D721Med (cell line): ENCODE measurements at places on chromosomes 4 and X.

DNA sequence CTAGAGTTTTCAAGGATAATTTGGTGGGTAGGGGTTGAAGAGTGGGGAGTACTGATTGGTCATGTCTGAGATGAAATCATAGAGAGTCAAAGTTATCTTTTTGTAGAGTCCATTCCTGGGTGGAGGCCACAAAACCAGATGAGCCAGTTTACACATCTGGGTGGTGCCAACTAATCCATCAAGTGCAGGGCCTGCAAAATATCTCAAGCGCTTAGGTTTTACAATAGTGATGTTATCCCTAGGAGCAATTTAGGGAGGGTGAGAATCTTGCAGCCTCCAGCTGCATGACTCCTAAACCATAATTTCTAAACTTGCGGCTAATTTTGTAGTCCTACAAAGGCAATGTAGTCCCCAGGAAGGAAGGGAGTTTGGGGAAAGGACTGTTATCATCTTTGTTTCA lies 988.3 kb upstream of the LCORL start:
- no peak for DNase-seq

DNA sequence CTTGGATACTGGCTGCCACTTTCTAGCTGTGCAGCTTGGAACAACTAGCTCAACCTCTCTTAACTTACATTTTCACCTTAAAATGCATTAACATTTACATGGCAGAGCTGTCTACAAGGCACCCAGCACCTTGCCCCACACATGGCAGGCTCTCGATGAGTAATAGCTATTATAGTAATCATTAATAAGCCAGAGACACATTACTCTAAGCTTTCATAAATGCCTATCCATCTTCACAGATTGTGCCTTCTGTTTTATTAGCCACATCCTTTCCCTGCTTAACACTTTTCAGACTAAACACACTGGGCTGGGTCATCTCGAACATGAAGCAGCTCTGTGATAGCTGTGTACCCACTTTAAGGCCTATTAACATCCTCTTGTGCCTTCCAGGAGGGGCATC lies 83.8 kb upstream of the UCP1 start:
- no peak for DNase-seq

- no peak for DNase-seq
Measured at GRCh38 chr4:122450847-122451246, 5.7 kb downstream of the IL2 start.

DNA sequence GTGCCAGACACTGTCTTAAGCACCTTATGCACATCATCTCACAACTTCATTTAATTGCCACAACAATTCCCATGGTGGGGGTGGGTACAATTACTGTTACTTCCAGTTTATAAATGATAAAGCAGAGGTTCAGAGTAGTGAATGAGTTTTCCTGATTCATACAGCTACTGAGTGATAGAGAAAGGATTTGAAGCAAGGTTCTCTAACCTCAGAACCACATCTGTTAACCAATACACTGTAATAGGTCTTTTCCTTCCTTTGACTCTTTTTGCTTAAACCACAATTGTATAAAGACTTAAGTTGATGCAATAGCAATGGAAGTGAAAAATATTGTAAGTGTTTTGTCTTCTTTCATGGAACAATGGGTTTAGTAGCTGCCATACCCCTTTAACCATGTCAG lies 43.5 kb upstream of the PAK3 start:
- no peak for DNase-seq

DNA sequence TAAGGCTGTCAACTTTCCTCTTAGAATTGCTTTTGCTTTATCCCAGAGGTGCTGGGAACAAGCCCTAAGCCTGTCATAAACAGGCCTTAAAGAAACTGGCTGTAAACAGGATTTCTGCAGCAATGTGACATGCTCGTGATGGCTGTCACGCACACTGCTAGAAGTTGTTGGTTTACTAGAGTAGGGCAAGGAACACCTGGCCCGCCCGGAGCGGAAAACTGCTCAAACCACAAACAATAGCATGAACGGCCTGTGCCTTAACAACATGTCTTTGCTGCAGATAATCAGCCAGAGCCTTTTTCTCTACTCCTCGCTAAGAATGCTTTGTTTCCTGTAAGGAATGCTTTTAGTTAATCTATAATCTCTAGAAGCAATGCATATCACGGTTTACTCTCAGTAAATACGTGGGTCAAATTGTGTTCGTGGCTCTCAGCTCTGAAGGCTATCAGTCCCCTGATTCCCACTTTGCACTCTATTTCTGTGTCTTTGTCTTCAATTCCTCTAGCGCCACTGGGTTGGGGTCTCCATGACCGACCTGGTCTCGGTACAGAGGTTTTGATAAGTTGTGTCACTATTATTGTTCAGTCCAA lies 318.3 kb downstream of the GLUD2 start:
- no peak for DNase-seq

DNA sequence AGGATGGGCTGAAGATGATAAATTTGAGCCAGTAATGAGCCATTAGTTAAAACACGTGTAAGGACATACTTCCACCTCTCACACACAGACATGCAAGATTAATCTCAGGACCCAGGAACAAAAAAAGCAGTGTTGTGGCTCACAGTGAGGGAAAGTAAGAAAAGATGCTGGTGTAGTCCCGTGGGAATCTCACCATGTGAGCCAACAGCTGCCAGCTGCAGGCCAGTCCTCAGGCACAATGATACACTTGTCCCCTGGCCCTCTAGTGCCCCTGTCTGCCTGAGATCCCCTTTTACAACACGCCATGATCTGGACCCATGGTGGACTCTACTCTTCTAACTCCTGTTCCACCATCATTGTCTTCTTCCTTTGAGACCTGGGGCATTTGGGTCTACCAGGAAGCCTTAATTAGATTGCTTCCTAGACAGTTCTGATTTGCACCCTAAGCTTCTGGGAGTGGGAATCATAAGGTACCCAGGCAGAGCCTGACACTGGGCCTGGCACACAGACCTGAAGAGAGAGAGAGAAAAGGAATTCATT lies 194.7 kb downstream of the STIM2 start:
- DNase-seq: no peak

- DNase-seq: no peak
Measured at GRCh38 chr4:160265014-160265413, 1162.1 kb downstream of the RAPGEF2 start.

DNA sequence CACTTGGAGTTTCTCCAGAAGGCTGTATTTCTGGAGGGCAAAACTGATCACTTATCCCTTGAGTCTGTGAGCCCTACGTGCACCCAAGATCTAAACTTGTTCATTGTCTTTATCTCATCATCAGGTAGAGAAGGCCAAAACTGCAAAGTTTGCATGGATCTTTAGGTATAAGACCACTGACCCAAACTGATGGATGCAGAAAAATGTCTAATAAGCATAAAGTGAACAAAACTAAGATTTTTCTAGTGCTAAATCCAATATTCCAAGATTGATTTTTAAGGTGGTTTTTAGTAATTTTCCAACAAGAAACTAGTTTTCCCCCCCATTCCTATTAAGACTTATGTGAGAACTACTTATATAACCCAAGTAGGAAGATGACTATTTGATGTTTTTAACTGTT lies 2.0 kb downstream of the TMSB15A start:
- DNase-seq: no peak

DNA sequence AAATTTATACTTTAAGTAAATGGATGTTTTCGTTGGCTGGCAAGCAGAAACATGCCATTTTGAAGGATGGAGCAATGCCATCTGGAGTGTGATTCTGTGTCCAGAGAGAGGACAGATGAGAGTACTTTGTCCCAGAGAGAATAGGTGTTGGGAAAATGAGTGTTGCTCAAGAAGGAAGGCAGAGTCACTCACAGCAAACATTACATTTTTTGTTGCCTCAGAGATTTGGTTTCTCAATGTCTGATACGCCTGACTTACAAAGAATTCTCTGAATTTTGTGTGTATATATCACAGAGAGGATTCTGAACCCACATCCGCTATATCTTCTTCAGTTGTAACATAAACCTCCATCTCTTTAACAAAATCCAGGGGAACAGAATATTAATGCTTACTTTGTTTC lies 102.8 kb upstream of the PCDH18 start:
- DNase-seq: no peak

DNA sequence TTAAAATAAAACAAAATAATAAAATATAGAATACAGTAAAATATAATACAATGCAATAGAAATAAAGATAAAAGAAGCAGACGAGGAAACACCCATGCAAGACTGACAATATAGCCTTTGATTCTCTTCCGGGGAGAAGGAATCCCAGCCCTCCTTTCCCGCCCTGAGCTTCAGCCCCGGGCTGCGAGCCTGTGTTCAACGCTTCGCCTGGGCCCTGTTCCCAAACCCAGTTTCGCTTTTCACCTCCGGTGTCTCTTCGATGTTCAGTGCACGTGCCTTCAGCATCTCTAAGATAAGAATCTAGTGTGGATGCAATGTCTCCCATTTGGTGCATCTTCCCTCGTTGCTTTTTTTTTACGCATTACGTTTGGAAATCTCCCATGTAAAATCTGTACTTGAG lies 38.4 kb upstream of the ARSD start:
- DNase-seq: no peak

- no peak for DNase-seq
Measured at GRCh38 chr4:53598483-53598882, 7.2 kb upstream of the LNX1 start.

DNA sequence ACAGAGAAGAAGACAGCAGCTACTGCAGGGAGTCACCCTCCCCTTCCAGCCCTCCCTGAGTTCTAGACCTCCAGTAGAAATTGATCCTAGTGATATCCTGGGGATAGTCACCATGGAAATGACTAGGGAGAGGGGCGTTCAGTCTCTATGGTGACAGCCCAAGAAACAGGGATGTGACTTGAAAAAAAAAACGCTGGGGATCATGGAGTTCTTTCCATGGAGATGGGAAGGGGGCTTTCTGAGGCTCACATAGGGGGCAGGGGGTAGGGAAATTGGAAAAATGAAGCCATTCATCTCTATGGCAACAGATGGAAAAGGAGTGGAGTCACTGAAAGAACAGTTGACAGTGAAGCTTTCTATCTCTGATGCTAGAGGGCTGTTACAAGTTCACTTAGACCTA lies 28.0 kb upstream of the IGBP1 start:
- no peak for DNase-seq

DNA sequence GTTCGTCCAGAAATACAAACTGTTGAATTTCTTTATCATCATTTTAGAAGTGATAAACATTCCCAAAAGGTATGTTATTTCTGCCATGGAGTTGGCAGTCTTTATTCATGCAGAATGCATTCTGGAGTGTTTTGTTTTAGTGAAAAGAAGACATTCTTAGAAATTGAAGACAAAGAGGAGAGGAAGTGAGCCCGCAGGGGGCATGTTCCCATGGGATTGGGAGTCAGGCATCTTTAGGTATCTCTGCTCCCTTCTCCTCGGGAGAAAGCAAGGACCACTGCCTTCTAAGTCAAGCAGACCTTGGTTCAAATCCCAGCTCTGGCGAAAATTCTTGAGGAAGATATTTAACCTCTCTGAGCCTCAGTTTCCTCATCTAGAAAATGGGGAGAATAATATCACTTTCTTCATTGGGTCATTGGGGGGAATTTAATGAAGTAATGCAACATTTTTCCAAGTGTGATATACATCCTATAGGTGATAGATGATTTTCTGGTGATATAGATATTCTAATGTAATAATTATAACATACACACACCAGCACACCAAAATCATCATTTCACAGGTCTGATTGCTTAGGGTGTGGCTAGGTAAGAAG lies 26.5 kb upstream of the CHRNA9 start:
- no peak for DNase-seq

- DNase-seq: no peak
Measured at GRCh38 chr4:83238393-83239248, 46.0 kb downstream of the COQ2 start.

DNA sequence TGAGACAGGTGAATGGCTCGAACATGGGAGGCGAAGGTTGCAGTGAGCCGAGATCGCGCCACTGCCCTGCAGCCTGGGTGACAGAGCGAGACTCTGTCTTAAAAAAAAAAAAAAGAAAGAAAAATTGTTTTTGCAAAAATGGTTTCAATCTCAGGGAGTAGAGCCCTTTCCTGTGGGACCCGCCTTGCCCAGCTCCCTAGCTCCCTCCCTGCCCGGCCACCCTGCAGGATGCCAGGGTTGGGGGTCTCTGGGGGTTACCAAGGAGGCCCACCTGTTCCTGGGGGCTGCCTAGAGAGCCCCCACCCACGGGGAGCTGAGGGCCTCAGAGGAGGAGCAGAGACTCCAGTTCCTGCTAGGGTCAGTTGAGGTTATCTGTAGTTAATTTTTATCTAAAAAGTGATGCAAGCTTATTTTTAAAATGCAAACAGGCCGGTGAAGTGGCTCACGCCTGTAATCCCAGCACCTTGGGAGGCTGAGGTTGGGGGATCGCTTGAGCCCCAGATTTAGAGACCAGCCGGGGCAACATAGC lies 18.7 kb upstream of the PLCXD1 start:
- no peak for DNase-seq

DNA sequence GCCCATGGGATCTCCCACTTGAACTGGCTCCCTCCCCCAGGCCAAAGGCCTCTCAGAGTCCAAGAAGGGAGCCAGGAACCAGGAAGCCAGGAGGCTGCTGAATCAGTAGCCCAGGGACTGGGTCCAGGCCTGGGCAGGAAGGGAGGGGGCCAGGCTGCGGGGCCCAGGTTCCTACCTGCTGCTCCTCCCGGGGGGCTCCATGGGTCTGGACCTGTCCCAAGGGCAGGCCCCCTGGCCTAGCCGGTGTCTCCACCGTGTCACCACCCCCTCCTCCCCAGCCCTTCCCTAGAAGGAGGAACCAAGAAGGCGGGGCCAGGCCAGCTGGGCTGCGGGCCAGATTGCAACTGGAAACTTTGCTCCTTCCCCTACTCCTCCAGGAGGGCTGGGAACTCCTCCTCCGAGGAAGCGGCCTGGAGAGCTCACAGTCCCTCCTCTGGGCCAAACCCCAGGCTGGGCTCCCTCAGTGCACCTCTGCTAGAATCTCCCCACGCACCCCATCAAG lies at the start of gene IQSEC2:
Gene IQSEC2, minus strand, starts transcription at position 264 of the 502 bp plus-strand sequence.
- no peak for DNase-seq

GRCh38 chr4:80918004-80918403 lies 112.5 kb upstream of the BMP3 start:
- DNase-seq: no peak

DNA sequence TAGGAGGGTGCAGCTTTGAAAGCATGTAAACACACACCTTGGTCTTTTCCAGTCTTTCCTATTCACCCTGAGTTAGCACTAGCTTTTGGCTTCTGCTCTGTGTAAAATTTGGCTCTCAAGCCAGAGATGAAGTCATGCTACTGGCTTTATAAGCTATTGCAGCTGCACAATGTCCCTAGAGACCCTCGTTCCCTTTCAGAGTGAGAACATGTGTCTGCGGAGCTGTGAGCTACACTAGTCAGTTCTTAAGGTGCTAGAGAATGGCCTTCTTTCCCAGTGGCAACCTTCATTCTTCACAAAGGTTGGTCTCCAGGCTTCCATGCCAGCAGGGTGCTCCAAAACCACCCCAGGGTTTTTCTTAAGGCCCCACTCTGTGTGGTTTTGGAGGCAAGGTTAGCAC lies 199.1 kb downstream of the SPATA18 start:
- no peak for DNase-seq
